CD4-positive, alpha-beta T cell treated with Interleukin-17A for 4 hours (primary cell): ENCODE measurements at places on chromosomes 12 and 14.

DNA sequence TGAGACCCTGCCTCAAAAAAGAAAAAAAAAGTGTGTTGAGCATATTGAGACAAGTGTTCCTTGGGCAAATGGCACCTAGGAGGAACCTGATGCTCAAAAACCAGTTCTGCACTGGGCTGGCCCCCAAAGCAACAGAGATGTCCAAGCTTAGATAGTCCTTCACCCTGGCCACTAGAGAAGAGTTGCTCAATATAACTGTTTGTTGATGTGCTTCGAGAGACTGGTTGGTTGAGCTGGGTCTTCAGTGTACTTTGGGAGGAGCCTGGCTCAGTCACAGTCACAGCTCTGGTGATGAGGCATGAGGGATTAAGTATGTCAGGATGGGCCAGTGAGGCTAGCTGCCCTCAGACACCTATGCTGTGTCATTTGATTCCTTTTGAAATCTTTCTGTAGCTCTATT is 38.0 kb downstream of the SLC2A14 start:
- no peak for DNase-seq

DNA sequence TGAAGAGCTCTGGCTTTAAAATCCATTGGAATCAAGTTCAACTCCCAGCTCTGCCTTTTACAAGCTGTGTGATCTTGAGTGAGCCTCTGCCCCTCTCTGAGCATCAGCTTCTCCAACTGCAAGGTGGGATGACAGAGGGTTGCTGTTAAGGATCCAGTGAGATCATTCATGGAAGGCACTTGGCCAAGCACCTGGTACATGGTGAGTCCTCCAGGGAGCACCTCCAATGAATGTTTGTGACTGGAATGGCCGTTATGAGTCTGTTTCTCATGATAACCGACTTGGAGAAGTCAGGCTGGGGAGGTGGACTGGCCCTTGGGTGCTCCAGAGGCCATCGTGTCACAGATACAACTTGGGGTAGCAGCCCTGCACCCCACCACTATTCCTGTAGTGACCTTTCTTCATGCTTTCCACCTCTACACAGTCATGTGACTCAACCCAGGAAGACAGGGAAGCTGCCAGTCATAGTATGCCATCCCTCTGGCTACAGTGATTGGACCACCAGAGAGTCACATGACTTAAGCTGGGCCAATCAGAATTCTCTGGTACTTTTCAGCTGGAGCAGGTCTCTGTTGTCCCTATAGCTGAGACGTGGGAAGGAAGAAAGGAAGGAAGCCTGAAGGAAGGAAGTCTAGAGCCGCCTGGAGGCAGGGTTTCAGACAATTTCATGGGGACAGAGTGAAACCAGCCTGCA is 146.5 kb upstream of the MYL2 start:
- no peak for DNase-seq

DNA sequence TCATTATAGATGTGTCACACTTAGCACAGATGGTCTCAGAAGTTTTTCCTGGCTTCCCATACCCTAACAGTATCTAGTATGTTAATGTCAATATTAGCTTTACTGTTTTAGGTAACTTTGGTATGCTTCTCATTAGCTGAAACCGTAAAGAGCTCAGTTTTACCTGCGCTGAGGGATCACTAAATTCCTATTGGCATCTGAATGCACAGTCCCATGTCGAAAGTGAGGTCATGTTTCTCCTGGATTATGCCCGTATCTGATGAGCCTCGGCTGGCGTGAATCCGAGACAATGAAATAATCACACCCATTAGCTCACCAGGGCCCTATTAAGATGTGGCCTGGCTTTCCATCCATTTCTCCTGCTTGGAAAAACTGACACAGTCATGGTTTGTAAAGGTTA is 418.2 kb downstream of the ZFP36L1 start:
- DNase-seq = no peak

DNA sequence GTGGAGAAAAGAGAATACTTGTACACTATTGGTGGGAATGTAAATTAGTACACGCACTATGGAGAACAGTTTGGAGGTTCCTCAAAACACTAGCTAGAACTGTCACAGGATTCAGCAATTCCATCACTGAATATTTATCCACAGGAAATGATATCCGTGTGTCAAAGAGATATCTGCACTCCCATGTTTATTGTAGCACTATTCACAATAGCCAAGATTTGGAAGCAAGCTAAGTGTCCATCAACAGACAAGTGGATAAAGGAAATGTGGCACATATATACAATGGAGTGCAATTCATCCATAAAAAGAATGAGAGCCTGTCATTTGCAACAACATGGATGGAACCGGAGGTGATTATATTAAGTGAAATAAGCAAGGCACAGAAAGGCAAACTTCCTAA is 428.5 kb downstream of the CCDC91 start:
- DNase-seq = no peak

- no peak for DNase-seq
Observed at GRCh38 chr14:97282210-97283004, 485.2 kb downstream of the VRK1 start.

- no peak for DNase-seq
Observed at GRCh38 chr14:53249059-53249458, 95.9 kb upstream of the DDHD1 start.

GRCh38 chr14:99128185-99128584 is 143.8 kb downstream of the BCL11B start:
- no peak for DNase-seq

GRCh38 chr14:36442824-36443241 is 77.2 kb downstream of the NKX2-1 start:
- DNase-seq = no peak

- no peak for DNase-seq
Observed at GRCh38 chr14:78292003-78292402, 121.8 kb downstream of the NRXN3 start.

DNA sequence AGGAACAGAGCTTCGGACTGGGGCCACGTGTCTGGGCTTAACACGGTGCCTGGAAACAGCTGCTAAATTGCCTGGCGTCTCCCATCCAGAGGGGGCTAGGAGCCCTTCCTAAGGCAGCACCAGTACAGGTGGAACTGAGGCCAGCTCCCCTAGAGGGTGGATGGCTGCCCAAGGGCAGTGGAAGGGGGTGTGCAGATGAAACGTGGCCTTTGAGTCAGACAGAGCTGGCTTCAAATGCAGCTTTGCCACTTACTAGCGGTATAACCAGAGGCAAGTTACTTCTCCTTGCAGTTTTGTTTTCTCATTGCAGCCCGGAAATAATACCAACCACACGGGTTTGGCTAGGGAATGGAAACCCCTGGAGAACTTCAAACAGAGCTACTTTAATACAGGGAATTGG is 59.3 kb upstream of the SLC24A4 start:
- DNase-seq = no peak

DNA sequence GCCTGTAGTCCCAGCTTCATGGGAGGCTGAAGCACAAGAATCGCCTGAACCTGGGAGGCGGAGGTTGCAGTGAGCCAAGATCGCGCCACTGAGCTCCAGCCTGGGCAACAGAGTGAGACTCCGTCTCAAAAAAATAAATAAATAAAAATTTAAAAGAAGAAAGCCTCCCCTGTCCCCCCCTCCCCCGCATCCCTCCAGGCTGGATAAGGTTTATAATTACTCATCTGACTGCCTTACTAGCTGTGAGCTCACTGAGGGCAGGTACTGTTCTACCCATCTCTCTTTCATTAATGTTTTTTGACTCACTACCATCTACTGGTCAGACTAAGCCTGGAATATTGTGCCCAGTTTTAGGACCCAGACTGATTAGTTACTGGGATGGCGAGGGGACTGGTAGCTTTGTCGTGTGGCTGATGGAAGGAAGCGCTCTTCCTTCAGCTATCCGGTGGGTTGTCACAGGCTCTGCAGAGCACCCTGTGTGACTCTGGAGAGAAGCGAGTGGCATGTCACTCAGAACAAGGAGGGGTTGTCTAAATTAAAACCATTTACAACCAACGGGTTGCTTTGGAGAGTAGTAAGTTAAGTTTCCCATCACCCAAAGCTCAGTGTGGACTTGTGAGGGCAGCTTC is 16.9 kb downstream of the EVL start:
- DNase-seq = peak; percentile 61

DNA sequence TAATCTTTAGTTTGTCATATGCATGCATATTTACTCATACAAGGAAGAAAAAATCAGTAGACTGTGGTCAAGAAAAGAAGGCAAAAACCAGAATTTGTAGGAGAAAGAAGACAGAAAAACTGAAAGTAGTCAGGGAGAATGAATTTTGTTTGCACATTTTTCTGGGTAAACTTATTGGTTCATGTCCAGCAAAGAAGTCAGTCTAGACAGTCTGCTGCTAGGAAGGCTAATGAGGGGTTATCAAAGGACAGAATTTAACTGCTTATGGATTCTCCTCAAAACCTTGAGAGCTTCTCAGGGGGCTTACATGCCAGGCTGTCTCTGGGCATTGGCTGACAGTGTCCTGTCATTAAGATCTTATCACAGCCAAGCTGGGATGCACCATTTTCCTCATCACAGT is 293.9 kb downstream of the RPAP3 start:
- DNase-seq = no peak

GRCh38 chr12:92989715-92990484 is 60.8 kb upstream of the EEA1 start:
- no peak for DNase-seq

DNA sequence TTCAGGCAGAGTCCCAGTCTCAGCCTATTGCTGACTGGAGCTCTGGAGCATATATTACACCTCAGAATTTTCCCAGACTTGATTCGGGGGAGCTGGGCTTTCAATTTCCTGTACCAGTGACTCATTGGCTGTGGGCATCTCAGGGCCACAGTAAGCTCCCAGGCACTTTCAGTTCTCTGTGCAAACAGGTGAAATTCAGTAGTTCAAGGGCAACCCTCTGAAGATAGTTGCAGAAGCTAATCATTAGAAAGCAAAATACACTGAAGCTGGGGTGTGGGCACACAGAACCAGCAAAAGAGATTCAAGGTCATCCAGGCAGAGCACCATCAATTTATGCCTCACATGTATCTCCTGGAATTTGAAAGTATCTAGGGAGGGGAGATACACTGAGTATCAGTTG is 8.1 kb upstream of the NIN start:
- peak; percentile 24 for DNase-seq

DNA sequence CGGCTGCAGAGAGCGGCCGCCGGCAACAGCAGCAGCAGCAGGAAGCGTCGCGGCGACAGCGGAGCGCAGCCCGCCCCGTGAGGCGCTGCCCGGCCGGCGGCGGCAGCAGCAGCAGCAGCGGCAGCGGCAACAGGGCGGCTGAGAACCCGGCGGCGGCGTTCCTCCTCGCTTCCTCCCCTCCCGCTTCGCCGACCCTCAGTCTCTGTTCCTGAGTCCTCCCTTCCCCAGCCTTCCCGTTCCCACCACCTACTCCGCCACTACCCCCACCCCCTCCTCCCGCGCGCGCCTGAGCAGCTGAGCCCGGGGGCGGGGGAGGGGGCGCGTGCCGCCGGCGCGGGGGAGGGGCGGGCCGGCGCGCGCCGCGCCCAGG is 310 bp downstream of the BICDL1 start:
- DNase-seq = no peak

DNA sequence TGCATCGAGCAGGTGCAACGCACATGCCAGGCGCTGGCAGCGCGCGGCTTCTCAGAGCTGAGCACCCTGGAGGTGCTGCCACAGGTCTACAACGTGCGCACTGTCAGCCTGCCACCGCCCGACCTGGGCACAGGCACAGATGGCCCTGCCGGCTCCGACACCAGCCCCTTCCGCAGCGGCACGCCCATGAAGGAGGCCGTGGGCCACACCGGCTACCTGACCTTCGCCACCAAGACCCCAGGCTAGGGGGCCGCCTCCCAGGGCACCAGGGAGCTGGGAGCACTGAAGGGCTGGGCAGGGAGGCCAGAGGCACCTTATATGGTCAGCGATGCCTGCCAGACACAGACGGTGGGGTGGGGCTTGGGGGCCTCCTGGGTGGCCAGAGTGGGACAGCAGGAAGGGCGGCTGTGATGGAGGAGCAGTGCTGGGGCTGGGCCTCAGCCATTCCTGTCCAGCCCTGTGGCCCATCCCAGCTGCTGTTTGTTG is 5.6 kb downstream of the TRMT61A start:
- no peak for DNase-seq

DNA sequence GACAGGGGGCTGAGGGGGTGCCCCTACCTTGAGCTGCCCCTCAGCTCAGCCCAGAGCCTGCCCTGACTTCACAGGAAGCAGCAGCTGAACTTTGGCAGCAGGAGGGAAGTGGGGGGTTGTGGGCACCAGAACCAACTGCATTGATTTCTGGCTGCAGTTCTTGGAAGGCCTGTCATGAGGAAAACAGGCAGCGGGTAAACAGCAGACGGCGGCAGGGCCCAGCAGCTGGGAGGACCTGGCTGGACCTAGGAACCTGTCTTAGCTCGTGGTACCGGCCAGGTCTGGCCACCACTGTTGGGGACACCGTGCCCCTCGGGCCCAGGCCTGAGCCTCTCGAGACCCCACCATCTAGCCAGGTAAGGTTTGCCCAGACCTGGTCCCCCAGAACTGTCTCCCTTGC is 154.2 kb upstream of the MYL2 start:
- DNase-seq = peak; percentile 25

- DNase-seq = peak; percentile 74
Observed at GRCh38 chr12:15532364-15532977, 210.2 kb downstream of the PTPRO start.

DNA sequence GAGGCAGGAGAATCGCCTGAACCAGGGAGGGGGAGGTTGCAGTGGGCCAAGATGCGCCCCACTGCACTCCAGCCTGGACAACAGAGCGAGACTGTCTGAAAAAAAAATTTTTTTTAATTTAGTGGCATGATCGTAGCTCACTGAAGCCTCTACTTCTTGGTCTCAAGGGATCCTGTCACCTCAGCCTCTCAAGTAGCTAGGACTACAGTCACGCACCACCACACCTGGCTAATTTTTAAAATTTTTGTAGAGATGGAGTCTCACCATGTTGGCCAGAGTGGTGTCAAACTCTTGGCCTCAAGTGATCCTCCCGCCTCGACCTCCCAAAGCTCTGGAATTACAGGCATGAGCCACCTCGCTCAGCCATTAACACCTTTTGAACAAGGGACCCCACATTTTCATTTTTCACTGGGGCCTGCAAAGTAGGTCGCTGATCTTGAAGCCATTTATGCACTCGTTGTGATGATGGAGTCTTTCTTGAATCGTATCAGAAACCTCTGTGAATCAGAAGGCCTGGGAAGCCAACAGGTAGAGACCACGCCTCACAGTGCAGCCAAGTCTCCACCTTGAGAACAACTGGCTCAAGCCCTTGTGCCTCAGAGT is 5.9 kb downstream of the HCAR1 start:
- no peak for DNase-seq

DNA sequence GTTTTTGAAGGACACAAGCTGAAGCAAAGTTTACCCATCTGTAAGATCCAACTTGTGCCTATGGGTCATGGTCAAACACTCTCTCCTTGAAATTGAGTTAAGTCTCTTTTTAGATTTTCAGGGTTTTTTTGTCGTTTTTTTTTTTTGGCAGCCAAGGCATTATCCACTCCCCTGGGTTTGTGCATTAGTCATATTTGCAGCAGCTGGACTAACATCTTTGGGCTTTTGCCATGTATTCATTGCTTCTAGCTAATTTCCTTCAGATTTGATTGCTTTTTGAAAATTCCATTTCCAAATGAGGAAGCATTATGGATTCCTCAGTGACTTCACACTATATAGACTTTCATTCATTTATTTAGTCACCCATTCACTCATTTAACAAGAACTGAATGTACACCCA is 80.3 kb upstream of the SRRM4 start:
- no peak for DNase-seq

- no peak for DNase-seq
Observed at GRCh38 chr12:128583453-128583852, 240.3 kb downstream of the SLC15A4 start.
